ENCODE measurements at places on chromosomes 16 and 17. TPM values are rescaled to one million over a fixed set of nuclear protein-coding genes. Genes with fewer than 3 reads are reported as not detected.

Gene DNASE1L2
- 1.1 TPM for total RNA-seq

Gene KCNJ18
- not detected for total RNA-seq

Gene TPPP3
- 2.0 TPM for total RNA-seq

Gene SYNGR3
- total RNA-seq = 2.7 TPM

Gene TP53TG3B
- total RNA-seq = not detected

Gene ZACN
- total RNA-seq = under 0.01 TPM

Gene KRTAP1-1
- not detected for total RNA-seq

Gene KSR1
- 4.4 TPM for total RNA-seq

Gene MRPS7
- 43.1 TPM for total RNA-seq

All from bronchial smooth muscle cell (primary cell).